ENCODE measurements at places on chromosomes 7 and 10.

DNA sequence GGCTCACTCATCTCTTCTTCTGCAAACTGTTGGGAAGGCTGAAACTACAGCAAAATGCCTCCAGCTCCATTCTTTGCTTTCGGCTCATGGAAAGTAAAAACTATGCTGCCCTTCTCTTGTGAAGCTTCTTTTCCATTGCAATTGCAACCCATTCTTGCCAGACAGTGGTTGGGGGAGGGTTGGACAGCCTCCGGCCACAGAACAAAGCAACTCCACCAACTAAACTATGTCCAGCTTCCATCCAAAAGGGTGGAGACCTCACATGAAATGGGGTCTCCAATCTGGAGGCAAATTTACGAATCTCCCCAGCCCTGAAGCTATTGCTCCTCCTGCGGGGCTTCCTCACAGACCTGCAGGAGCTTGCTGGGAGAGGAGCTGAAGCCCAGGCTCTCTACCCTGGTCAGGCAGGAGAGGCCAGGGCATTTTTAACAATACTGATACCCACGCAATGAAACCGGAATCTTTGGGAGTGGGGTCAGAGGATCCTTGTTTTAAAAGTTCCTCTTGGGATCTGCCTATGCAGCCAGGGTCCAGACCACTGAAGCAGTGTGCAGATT, 549 bp downstream of the GPNMB start:
- DNase-seq: no peak

DNA sequence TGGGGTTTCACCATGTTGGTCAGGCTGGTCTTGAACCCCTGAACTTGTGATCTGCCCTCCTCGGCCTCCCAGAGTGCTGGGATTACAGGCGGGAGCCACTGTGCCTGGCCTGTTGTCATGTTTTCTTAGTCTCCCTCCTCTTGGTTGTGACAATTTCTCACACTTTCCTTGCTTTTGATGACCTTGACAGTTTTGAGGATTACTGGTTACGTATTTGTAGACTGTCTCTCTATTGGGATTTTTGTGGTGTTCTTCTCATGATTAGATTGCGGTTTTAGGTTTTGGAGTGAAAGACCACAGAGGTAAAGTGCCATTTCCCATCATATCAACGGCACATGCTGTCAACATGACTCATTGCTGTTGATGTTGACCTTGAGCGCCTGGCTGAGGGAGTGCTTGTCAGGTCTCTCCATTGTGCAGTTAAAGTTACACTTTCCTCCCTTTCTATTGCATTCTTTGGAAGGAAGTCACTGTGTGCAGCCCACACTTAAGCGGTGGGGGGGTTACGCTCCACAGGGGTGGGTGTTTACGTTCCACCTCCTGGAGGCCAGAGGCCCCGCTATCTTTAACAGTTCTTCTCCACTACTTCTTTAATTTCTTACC, 10.8 kb downstream of the NEURL1 start:
- no peak for DNase-seq

GRCh38 chr7:150340024-150340749, 1.2 kb downstream of the RARRES2 start:
- DNase-seq: no peak

DNA sequence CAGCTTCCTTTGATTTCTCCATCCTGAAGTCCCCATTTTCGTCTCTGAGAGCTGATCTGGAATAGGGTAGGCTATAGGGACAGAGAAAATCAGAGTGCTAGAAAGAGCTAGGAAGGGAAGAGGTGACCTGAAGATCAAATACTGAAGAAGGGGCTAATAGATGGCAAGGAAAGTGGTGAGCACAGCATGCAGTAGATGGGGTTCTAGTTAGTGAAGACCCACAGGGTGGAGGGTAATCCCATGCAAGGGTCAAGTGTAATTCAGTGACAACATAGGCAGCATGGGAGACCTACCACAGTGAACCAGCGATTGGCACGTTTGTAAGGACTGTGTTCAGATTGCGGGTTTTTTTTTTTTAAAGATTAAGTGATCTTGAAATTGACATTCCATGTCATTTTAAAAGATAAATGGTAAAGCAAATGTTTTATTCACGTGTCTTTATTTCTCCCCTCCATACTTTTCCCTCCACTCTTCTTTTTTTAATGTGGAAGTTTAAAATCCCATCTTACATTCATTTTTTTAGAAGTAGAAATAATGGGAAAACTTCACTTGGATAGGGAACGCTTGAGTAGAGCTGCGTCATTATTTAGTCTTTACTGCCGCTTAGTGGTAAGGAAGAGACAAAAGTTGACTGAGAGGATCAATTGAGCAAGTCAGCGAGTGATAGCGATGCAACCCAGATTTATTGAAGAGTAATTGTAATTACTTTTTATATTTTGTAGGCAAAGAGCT, 21.0 kb upstream of the ABI1 start:
- DNase-seq: no peak

- DNase-seq: no peak
These were observed 1.3 kb upstream of the ECHDC3 start for GRCh38 chr10:11740907-11741306.

- DNase-seq: peak; percentile 41
These were observed 180.2 kb upstream of the FZD8 start for GRCh38 chr10:35822316-35822715.

GRCh38 chr7:125605241-125605640, 675.6 kb upstream of the POT1 start:
- DNase-seq: no peak

DNA sequence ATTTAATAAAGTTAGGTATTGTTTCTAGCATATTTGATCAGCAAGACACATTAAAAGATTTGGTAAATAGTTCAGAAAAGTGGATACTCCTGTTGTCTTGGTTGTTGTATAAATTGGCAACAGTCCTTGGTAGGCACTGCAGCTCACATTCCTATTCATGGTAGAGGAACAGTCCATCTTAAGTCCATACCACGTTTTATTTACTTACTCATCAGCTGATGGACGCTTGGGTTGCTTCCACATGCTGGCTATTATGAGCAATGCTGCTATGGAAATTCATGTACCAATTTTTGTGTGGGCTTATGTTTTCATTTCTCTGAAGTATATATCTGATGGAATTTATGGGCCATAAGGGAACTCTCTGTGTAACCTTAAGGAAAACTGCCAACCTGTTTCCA, 43.3 kb downstream of the C10orf120 start:
- no peak for DNase-seq

DNA sequence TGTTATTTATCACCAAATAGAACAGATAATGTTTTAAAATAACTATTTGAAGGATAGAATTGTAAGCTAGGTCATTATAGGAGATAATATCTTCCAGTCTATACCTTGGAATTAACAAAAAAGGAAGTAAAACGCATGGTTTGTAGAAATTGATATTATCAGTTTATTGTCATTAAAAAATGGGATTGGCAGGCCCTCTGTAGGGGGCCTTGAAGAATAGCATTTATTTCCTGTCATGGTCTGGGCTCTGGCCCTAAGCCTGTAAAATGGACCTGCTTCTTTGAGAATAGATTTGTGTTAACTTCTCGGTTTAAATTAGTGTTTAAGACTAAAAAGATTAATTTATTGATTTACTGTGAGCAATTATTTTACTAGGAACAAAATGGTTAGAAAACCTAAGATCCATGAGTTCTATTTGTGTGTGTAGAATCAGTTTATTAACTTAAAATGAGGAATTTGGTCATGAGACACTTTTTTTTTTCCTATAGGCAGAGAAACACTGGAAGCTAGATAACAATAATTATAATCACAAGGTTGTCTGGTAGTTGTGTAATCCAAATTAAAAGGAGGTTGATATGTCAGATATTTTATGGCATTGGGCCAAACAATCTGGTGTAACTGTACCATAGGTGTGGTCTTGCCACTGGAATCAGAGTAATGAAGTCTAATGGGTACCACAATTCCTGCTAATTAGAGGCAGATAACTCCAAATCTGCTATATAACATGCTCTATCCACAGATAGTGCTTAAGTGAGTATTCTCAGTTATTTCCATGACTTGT, 197.4 kb upstream of the FOXP2 start:
- DNase-seq: no peak

DNA sequence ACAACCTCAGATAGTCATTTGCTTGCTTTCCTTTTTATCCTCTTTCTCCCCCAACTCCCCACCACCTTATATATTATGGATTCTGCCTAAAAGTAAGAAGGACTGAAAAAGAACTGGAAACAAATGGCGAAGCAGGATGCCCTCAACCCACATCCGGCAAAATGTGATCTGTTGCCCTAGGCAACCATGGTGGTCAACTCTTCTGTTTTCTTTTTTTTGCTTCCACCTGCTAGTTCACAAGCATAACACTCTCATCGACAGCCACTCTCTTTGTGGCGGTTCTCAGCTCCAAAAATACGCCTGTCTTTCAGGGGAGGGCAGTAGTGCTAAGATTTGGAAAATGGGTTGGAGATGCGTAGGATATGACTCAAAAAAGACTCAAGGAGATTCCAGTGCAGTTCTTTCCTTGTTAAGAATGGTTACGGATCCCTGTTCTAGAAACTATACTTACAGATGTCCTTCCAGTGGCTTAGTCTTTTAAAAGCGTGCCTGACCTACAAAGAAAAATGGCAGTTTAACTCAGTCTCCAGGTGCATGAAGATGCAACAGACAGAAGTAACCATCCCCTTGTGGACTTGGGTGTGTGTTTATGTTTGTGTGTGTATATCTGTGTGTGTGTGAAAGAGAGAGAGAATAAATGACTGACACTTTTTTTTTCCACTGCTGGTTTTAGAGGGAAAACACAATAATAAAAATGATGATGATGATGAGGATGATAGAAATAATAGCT, 10.7 kb downstream of the APBB1IP start:
- DNase-seq: no peak

- DNase-seq: no peak
These were observed 10.9 kb downstream of the C10orf71 start for GRCh38 chr10:49309691-49310411.

- DNase-seq: no peak
These were observed 616.2 kb downstream of the DNAJB6 start for GRCh38 chr7:157952841-157953645.

DNA sequence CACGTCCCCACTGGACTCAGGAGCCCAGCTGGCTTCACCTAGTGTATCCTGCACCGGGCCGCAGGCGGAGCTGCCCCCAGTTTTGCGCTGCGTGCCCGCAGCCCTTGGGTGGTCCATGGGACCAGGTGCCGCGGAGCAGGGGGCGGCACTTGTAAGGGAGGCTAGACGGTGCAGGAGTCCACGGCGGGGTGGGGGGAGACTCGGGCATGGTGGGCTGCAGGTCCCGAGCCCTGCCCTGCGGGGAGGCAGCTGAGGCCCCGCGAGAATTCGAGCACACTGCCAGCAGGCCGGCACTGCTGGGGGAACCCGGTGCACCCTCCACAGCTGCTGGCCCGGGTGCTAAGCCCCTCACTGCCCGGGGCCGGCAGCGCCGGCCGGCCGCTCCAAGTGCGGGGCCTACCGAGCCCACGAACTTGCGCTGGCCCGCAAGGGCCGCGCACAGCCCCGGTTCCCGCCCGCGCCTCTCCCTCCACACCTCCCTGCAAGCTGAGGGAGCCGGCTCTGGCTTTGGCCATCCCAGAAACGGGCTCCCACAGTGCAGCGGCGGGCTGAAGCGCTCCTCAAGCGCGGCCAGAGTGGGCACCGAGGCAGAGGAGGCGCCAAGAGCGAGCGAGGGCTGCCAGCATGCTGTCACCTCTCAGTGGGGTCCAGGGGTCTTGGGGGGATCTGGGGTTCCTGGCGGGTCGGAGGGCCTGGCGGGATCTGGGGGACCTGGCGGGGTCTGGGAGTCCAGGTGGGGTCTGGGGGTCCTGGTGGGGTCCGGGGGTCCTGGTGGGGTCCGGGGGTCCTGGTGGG, 81.4 kb downstream of the VIPR2 start:
- DNase-seq: no peak

DNA sequence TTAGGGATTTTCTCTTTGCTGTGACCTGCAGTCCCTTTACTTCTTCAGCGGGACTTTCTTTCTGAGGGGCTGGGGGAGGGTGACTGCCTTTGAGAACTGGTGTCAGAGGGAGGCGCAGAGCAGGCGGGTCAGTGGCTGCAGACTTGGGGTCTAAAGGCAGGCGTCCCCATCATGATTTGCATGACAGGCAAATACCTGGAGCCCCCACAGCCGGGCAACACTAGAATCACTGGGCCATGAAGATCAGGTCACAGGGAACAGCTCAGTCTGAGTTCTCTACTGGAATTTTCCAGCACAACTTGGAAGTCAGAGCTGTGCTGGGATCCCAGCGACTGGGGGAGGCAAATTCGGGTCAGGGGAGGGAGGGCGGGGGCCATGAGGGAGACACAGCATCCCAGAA, 29.2 kb upstream of the PITRM1 start:
- DNase-seq: no peak

DNA sequence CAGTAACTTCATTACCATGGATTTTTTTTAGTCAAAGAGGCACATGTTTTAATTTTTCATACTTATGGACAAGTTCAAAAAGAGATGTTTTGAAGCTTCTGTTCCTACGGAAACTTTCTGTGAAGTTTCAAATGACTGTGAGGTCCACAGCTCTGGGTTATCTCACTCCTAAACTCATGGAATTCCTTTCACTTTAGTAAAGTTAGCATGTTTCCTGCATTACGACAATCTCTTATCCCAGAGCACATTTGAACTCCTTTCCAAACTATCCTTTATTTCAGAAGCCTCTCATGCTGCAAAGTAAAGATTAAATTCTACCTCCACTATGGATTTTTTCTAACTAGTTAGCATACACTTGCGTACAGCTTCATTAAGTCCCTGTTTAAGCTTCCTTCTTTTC, 15.3 kb upstream of the ADD3 start:
- no peak for DNase-seq

GRCh38 chr10:86203162-86203905, 163.3 kb downstream of the GRID1 start:
- peak; percentile 43 for DNase-seq

GRCh38 chr10:132627666-132628531, 90.3 kb downstream of the INPP5A start:
- DNase-seq: no peak

DNA sequence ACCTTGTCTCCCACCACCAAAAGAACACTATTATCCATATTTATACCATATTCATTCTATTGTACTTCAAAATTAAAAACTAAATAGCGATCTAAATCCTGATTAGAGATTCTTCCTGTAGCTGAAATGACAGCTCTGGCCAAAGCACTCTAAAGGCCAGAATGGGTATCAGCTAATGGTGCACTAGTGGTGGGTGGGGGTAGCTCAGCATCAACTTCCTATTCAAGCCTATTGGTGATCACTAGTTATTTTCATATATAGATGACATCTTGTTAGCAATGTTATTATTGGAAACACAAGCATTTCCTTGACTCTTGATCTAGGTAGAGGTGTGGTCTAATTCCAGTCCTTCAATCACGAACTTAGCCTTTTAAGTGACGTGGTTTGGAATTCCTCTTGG, 43.6 kb downstream of the TET1 start:
- no peak for DNase-seq

GRCh38 chr10:1002425-1003006, 14.3 kb downstream of the GTPBP4 start:
- no peak for DNase-seq

- no peak for DNase-seq
These were observed 356.5 kb upstream of the CELF2 start for GRCh38 chr10:10661176-10661575.
